ENCODE measurements at places on chromosomes 16 and 17.

DNA sequence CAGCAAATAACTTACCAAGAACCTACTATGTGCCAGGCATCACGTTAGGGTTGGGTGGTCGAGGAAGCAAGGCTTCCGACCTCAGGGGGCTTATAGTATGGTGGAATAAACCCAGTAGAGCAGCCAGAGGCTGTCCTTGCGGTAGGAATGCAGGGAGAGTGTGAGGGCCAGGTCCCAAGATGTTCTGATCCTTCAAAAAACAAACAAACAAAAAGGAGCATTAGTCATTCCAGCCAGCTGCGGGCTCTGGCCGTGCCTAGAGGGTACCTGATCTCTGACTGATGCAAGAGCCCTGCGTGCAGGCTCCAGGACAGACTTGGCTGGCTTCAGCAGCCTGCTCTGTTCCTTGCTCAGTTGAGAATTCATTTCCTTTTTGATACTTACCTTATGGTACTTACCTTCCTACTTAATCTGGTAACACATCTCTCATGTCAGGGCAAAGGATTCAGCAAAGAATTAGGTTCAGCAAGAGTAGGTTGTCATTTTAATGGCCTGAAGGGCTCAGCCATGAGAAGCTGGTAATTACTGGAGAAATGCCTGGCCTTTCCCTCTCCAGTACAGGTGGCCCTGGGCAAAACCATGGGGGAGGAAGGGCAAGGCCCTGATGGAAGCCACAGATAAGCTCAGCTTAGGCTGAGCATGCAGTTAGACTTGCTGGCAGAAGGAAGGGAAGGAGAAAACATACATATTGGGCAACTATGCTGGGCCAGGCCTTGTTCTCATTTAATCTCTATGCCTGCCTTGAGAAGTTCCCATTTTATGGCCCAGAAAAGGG, 18.4 kb downstream of the CYB5D2 start:
- no peak for DNase-seq

- peak; percentile 26 for DNase-seq
Observed at GRCh38 chr17:19766421-19767270, 18.5 kb upstream of the ALDH3A1 start.

DNA sequence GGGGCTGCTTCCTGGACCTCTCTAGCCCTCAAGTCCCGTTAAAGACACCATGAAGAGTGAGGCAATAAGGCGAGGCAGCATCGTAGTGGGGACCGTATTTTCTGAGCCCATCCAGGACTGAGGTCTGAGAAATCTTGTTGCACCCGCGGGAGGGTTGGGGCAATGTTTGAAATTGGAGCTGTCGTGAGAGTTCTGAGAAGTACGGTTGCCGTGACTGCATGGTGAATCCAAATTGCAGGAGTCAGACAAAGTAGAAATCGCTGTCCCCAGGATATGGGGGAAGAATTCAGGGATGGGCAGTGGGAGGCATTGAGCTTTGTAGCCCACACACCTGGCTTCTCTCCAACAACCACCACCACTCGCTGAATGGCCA, 42.0 kb upstream of the RPL38 start:
- no peak for DNase-seq

GRCh38 chr17:64084086-64084939, 45.6 kb downstream of the ERN1 start:
- DNase-seq: peak; percentile 24

DNA sequence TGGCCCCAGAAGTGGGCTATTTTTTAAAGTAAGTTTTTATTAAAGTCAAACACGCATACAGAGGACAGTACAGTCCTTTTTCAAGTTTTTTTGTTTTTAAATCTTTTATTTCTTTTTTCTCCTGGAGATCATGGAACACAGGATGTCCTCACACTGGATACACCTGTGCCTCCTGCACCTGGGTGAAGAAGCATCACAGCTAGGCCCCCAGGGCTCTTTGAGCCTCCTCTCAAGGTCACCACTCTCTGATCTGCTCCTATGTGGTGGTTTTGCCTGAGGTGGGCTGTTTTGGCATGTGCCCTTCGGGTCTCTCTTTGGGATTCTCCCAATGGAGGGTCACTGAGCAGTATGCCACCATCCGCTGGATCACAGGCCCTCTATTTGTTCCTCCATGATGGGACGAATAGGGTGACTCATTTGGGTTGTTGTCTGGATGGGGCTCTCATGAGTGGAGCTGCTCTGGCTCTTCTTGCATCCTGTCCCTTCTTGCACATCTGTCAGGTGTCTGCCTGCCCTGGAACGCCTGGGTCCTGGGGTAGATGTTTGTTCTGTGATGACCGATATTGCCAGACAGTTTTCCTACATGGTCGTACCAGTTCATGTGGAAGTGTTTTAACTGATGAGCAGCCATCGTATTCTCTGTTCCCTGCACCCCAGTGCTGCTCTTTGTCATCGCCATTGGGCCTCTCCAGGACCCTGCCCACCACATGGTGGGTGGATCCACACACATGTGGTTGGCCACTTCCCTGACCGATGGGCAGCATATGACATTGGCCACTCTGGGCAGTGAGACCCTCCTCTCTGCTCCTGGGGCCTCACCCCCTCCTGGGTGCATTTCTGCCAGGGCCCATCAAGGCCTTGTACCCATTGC, 55.2 kb upstream of the MED9 start:
- no peak for DNase-seq

DNA sequence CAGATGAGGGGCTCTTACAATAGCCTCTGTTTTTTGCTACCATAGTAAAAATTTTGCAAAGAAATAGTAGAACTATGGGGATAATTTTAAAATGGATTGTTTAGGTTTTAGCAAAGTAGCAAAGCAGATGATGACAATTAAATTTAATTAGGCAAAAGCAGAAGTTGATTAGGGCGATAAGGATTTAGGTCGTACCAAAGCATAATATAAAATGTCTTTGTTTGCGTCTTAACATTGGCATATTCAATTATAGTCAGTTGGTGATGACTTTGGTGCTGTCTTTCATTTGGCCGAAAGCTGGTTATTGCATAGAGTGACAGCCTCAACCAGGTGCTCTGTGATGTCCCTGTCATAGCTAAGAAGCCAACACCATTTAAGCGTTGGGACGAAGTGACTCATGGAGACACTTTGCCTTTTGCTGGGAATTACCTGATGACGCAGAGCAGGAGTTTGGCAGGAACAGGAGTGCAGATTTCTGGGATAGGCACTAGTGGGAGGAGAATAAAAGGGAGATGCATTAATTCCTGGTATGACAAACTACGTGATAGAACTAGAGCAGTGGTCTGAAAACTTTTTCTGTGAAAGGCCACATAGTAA, 38.3 kb downstream of the MAP2K6 start:
- no peak for DNase-seq

- peak; percentile 53 for DNase-seq
Observed at GRCh38 chr16:68040506-68041288, 17.6 kb downstream of the DUS2 start.

DNA sequence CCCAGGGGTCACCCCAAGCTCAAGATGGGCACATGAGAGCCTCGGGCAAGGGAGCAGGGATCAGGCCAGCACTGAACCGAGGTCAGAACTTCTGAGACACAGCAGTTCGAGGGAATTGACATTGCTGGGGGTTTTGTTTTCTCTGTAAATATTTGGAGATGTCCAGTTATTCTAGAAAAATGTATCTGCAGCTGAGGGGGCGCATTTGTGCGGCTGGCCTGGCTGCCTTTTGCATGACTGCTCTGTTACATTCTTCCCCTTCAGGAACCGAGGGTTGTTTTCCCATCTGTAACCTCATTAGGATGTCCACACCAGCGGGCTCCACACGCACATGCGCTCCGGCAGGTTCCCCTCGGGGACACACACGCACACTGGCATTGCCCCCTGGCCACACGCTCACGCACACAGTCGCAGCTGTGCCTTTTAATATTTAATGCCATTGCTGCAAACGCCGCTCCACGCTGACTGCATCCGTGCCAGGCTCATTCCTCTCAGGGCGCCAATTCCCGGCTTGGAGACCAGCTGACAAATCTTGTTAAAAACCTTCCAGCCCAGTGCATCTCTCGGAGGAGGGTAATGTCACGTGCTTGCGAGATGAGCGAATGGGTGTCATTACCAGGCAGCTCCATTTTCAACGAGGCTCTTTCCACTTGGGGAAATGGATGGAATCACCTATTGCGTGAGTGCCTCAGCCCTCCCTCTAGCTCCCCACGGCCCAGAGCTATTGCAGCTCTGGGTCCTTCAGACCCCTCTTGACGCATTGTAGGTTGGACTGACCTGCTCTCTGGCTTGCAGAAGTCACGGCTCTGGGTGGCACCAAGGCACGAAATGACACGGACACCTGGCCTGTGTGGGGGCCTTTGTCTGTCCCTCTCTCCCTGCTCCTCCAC, 13.1 kb downstream of the CCR7 start:
- DNase-seq: no peak

- no peak for DNase-seq
Observed at GRCh38 chr17:5605452-5605851, 21.1 kb upstream of the NLRP1 start.

DNA sequence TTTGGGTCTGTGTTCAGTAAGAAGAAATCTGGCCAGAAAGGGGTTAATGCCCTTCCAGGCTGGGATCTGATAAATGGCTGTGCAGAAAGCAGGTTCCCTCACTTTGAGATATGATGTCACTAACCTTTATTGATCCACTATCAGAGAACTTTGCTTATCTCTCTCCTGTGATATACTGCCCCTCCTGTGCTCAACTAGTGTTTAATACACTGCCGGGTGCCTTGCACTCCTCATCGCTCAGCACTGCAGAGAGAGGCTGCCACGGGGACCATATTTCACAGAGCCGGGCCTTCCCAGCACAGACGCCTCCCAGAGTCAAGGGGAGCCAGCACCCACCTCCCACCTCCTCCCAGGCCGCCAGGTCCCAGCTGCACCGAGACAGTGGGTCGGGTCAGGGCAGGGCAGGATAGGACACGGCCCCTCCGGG, 20.2 kb downstream of the ZFHX3 start:
- no peak for DNase-seq

DNA sequence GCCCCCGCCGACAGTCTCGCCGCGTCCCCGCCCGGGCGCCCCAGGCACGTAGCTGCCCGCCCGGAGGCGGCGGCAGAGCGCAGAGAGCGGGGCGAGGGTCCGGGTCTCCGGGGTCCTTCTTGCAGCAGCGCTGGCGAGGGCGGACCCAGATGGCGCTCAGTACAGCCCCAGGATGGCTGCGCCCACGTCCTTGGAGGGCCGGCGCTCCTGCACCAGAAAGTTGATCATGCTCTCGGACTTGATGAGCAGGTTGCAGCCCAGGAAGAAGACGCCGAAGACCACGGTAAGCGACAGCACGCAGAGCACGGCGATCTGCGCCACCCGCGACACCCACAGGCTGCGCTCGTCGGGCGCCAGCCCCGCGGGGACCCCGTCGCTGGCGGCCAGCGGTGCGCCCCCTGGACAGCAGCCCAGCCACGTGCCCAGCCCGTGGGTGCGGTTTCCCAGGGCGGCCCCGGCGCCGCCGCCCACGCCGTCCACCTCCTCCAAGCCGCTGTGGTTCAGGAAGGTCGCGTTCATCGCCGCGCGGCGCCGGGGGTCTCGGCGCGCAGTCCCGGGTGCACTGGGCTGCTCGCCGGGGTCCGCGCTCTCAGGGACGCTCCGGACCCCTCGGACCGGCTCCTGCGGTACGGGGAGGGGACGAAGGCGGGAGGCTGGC, 435 bp downstream of the RPRML start:
- DNase-seq: no peak

DNA sequence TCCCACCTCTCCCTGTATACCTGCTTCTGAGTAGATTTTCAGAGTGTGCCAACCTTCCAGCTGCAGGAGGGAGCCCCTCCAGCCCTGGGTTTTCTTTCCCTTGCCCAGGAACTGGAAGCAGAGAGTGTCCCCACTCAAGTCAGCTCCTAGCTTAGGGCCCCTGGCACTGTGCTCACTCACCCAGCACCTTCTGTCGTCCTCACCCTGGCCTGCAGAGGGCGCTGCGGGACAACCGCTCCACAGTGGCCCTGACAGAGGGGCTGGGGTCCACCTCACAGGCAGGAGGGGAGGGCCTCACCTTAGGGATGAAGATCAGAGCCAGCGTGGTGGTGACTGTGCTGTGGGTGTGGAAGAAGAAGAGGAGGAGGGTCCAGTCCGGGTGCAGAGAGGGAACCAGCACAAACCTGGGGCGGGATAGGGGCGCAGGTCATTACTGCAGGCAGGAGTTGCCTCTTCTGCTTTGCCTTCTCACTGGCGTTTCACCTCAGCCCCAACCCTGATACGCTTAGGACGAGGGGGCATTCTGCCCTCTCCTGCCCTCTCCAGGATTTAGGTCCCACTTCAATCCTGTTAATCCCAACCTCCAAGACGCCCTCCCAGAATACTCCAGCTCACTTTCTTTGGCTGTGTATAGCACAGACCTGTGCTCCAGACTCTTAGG, 10.0 kb downstream of the GPR179 start:
- DNase-seq: no peak

- DNase-seq: no peak
Observed at GRCh38 chr17:61926826-61927207, 965 bp downstream of the INTS2 start.

GRCh38 chr17:80047176-80047575, 10.7 kb downstream of the CCDC40 start:
- no peak for DNase-seq

DNA sequence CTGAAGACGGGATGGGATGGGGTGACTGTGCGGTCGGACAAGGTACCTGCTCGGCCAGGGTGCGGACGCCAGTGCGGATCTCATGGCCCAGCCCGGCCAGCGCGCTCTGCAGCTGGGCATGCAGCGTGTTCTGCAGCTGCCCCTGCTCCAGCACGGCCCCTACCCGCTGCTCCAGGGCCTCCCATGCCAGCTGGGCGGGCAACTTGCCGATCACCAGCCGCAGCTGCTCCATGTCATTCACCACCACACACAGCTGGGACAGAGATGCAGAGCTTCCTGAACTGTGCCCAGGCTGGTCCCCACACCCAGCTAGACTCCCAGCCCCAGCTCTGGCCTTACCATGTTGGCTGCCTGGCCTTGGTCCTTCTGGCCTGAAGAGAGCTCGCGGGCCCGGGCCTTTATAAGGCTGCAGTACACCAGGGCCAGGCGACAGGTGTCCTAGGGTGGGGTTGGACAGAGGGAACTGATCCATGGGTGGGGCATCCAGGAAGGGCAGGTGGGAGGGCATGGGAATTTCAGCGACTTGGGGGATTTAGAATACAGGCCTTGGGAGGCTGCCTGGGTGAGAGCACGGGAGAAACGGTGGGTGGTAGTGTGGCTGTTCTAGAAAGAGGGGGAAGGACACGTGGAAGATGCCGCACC, 9.8 kb downstream of the UNC13D start:
- DNase-seq: no peak

DNA sequence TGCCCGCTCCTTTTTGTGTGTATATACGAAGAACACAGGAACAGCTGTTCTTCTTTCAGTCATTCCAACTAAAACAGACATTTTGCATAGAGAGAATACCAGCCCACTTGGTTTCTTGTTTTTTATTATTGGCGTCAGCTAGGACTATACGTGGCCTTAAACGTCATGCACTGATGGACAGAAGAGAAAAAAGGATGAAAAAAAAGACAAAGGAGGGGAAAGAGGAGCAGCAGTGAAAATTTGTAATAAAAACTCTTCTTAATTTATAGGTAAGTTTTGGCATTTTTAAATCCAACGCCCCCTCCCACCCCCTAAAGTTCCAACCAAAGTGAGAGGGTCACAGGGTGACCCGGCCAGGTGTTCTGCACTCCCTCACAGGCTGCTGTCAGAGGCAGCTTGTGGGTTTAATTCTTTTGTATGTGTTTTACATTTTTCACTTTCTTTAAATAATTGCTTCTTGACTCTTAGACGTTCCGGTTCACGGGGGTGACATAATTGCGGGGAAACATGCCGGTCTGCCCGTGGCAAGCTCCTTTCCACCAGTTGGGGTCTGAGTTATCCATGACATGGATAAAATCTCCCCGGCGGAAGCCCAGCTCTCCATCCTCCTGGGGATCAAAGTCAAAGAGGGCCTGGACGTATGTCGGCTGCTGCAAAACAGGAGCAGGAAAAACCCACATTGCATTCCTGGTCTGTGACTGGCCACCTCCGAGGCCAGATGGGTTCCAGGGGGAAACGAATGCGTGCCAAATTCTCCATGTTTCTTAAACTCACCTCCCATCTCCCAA, 30.9 kb upstream of the SLC25A19 start:
- no peak for DNase-seq
